ENCODE measurements at places on chromosomes 3 and 15. TPM values are rescaled to one million over a fixed set of nuclear protein-coding genes. Genes with fewer than 3 reads are reported as not detected.

Gene HHATL
- 85.1 TPM for polyA plus RNA-seq

Gene CELSR3
- polyA plus RNA-seq, result 23.1 TPM

Gene SYNPR
- polyA plus RNA-seq, result 8.1 TPM

Gene SLC2A2
- polyA plus RNA-seq, result not detected

Gene C3orf62
- polyA plus RNA-seq, result 2.4 TPM
